Caudate nucleus (tissue), 63 donors: ENCODE measurements at places on chromosomes 1 and 21.
A peak's percentile ranks its signal among the peaks of the same experiment; 100 is the strongest.

GRCh38 chr1:21594935-21595897 lies 73.9 kb downstream of the RAP1GAP start:
- no peak for DNase-seq

GRCh38 chr1:162944974-162945674 lies 84.1 kb upstream of the CCDC190 start:
- DNase-seq, result no peak

- no peak for DNase-seq
These were observed 297.4 kb downstream of the TM2D1 start for GRCh38 chr1:61427510-61427909.

- DNase-seq, result no peak
These were observed 282.5 kb downstream of the VAV3 start for GRCh38 chr1:107682467-107682866.

- no peak for DNase-seq
These were observed 29.3 kb downstream of the MORC3 start for GRCh38 chr21:36349315-36349714.

- no peak for DNase-seq
These were observed 255.1 kb upstream of the C1orf105 start for GRCh38 chr1:172165403-172165802.

- no peak for DNase-seq
These were observed 381 bp downstream of the TXNIP start for GRCh38 chr1:145995964-145996432.

DNA sequence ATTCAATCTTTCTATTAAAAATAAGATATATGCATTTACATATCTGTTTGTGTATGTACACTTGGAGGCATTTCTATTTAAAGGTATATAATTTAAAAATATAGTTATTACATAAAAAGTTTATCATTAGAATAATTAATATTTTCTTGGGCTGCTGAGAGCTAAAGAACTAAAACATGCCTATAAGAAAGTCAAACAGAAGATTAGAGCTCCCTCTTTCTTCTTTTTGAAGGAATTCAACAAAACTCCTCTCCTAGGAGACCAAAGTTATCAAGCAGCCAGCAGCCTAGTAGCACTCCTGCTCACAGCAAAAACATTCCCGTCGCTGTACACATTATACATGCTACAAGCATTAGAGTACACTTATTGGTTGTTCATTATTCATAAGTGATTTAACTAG lies 216.4 kb downstream of the VAV3 start:
- DNase-seq, result no peak

- no peak for DNase-seq
These were observed 9.1 kb upstream of the TMEM61 start for GRCh38 chr1:54971317-54971791.

- DNase-seq, result no peak
These were observed 336.3 kb upstream of the NCAM2 start for GRCh38 chr21:20661745-20662422.

- DNase-seq, result no peak
These were observed 75.1 kb downstream of the SKI start for GRCh38 chr1:2303016-2303775.

GRCh38 chr1:75618382-75618781 lies 7.5 kb upstream of the SLC44A5 start:
- no peak for DNase-seq

DNA sequence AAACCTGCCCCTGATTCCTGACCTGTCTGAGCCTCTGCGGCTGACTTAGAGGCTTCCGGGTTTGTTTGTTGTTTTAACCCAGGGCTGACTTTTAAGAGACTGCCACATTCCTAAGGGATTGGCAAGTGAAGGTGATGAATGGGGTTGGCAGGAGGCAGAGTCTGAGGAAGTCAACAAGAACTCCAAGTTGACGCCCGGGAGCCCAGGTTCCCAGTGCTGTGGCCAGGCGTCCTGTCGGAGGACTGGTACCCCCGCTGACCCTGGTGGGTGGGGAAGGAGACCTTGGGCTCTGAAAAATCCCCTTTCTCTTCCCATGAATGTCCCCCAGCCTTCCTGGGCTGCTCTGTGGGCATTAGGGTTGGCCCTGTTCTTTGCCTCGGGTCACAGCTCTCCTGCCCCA lies 19.7 kb upstream of the EPS8L3 start:
- no peak for DNase-seq

DNA sequence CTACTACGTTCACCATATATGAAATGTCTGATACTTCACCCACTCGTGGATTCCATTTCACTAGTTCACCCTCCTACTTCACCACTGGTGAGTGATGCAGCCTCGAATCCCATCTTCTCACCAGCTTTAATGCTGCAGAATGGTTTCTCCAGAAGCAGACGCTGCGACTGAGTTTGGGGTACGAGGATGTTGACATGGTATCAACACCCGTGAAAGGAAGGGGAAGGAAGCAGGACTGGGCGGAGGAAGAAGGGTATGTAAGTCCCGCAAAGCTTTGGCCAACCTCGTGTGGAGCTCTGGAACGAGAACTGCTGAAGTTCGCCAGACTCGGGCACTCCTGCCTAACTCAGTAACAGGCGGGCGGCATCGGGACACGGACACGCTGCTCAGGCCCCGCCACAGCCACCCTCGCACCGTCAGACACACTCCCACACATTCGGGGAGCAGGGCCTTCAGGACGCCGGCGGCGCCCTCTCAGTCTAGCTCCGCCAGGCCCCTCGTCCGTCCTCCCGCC lies 833 bp upstream of the DIP2A start:
- DNase-seq, result no peak

DNA sequence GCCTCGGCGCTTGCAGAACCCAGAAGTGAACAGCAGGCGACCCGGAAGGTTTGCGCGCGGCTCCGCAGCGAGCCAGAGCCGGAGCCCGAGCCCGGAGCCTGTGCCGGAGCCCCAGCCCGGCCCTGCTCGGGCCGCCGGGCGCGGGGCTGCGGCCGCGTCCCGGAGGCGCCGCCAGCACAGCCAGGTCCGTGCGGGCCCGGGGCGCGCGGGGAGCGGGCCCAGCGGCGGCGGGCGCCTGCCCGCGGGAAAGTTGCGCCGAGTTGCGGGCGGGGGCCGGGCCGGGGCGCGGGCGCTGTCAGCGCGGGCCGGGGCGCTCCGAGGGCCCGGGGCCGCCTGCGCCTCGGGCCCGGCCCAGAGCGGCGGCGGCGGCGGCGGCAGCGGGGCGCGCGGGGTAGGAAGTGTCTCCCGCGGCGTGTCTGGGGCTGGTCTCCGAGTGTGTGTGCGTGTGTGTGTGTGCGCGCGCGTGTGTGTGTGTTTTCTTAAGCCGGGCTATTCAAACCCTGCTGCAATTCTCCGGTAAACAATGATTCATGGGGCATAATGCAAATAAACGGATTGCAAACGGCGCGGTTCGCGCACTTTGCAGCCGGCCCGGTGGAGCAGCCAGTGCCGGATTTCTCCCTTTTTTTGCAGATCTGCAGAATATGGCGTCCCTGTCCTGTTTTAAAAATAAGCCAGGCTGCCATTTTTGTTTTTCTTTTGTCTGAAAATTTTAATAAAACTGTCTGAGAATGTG lies at the start of gene ZNF362:
Gene ZNF362, plus strand, starts transcription at position 22 of the 736 bp plus-strand sequence. CDS start 14,083 bp downstream, outside the sequence.
- peak; percentile 47 for DNase-seq

- DNase-seq, result peak; percentile 3
These were observed 575 bp downstream of the TRIM67 start for GRCh38 chr1:231162297-231162969.

- no peak for DNase-seq
These were observed 742 bp downstream of the TMEM222 start for GRCh38 chr1:27322569-27323240.

GRCh38 chr1:200253774-200254495 lies 155.9 kb downstream of the ZNF281 start:
- DNase-seq, result no peak

GRCh38 chr21:37607081-37607480 lies 240.5 kb downstream of the DYRK1A start:
- no peak for DNase-seq

DNA sequence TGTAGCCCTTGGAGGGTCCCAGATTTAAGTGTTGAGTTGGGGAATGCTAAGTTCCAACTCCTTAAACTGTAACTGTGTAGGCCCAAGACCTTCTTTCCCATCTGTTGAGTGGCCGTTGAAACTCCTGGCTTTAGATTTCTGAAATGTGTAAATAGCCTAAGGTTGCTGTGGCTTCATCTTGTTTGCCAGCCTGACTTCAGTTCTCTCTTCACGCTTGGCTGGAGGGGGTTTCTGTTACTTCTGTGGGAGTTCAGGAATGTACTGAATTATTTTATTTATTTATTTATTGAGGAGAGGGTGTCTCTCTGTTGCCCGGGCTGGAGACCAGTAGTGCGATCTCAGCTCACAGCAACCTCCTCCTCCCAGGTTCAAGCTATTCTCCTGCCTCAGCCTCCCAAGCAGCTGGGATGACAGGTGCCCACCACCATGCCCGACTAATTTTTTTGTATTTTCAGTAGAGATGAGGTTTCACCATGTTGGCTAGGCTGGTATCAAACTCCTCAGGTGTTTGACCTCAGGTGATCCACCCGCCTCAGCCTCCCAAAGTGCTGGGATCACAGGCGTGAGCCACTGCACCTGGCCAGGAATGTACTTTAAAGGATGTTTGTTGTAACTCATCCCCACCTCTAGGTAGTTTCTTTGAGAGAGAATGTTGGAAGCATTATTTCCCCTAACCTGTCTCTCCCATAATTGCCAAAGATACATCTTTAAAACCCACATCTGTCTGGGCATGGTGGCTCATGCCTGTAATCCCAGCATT lies 5.9 kb downstream of the TTC39A start:
- DNase-seq, result no peak

DNA sequence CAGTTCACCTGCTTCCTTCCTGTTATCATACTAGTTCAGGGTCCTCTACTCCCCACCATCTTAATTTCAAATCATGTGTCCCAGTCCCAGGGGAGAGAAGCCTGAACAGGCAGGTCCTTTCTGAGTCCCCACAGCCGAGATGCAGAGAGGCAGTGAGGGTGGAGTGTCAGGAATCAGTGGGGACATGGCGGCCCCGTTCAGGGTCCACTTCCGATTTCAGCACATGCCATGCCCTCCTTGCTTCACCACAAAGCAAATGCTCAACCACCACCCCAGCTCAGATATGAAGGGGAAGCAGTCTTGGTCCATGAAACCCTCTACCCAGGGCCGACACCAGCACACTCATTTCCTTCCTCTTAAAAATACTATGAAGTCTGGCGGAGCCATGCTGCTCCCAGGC lies 5.2 kb upstream of the SEMA4A start:
- DNase-seq, result no peak

GRCh38 chr1:157562515-157562914 lies 10.2 kb upstream of the FCRL5 start:
- no peak for DNase-seq

- no peak for DNase-seq
These were observed 16.2 kb upstream of the TSNAX start for GRCh38 chr1:231512147-231512698.

- DNase-seq, result no peak
These were observed 659.9 kb upstream of the RGS18 start for GRCh38 chr1:191498318-191498717.

DNA sequence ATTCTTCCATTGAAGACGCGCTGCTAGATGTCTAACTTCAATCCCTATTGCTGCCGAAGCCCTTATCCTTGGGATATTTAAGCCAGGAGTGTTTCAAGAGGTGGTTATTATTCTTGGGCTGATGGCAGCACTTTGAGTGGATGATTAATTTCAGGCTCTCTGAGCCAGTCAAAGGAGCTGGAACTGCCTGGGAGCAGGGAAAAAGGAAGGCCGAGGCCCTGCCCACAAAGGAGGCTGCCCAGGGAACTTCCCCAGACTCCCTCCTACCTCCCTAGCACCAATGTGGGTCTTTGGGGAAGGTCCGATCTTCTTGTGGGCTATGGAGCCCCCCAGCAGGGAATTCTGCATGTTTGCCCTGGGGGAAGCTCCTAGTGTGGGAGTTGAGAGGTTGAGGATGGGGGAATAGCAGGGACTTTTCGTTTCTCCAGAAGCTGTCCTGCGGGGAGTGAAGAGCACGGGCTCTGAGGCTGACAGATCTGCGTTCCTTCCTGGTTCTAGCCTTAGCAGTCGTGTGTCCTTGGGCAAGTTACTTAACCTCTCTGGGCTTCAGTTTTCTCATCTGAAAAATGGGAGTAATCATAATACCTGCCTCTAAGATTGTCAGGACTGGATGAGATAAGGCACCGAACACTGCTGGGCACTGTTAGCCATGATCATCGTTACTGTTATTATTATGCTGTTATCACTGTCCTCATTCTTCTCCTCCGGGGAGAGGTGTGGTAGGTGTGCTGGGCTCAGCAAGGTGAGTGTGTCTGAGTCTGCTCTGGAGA lies 6.3 kb downstream of the KCNQ4 start:
- DNase-seq, result no peak

DNA sequence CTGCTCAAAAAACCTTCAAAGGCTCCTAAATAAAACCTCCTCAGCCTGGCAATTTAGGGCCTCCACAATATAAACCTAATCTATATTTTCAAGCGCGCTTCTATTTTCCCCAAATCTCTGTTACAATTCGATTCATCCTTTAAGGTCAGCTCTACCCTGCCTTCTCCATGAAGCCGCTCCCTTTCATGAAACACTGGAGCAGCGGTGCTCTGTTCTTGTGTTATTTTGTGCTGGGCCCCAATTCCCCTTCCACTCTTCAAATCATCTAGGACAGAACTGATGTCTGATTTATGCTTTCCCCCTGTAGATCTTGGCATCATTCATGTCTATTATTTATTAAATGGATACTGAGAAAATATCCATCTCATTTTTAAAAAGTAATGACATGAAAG lies 6.9 kb downstream of the ERRFI1 start:
- no peak for DNase-seq

GRCh38 chr1:184017306-184017705 lies 20.2 kb downstream of the COLGALT2 start:
- DNase-seq, result no peak

DNA sequence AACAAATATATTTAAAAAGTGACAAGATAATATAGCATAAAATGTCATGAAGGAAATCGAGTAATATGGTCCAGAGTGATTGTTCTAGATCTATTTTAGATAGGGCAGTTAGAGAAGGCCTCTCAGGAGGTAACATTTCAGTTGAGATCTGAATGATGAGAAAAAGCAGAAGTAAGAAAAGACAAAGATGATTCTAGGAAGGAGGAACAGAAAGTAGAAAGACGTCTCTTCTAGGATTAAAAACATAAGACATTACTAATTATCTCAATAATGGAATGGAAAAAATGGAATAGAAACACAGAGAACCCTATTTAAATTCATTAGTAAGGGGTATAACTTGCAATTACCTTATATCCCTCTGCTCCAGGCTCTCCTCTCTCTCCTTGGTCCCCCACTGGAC lies 130.0 kb upstream of the ZNHIT6 start:
- no peak for DNase-seq

DNA sequence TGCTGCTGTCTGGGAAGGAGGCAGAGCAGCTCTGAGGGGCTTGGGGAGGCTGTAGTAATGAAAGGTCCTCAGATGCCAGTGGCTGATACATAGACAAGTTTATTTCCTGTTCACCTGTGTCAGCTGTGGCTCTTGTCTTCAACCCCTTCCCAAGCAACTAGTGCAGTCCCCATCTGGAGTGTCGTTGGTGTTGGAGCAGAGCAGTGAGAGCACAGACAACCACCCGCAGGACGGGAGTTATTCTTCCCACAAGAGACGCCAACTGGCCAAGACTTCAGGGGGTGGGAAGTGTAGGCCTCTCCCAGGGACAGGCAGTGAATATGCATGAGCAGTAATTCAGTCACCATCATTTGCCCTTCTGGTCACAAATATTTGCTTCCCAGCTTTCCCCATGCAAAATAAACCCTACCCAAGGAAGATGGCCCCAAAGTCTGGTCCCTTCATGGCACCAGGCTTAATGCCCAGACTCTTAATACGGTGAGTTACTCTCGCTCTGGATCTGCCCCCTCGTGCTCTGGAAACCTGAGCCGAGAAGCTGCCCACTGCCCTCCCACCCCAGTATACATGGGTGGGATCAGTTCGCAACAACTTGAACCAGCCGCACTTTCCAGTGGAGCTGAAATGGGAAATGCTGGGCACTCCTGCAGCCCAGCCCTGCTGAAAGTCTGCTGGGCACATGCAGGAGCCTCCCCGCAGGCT lies 153.5 kb upstream of the COL6A1 start:
- DNase-seq, result no peak
